Stimulated activated CD4-positive, alpha-beta T cell treated with anti-CD3 and anti-CD28 coated beads, Interleukin-12 subunit alpha, Interleukin-12 subunit beta, amount 100 ng/mL, for 48 hours (primary cell): ENCODE measurements at places on chromosomes 11 and 22.
A peak's percentile ranks its signal among the peaks of the same experiment; 100 is the strongest.

DNA sequence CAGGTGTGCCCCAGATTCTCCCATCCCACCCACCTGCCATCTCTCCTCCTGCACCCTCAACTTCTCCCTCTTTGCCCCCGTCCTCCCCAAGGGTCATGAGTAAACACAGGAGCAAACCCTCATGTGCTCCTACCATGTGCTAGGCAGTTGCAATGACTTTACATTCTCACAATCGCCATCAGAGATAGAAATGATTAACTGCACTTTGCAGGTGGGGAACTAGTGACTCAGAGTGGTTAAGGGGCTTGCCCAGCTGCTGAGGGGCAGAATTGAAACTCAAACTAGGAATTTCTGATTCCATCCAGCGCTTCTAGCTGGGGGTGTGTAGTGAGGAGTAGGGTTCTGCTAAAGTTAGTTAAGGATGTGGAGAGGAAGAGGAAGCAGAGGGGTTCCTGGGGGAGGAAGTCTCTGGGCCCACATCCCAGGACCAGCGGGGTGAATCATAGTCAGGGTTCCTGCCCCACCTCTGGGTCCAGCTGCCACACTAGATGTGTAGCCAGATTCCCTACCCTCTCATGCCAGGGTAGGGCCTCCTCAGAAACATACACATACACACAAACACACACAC, 16.0 kb upstream of the PRG2 start:
- DNase-seq: peak; percentile 29

DNA sequence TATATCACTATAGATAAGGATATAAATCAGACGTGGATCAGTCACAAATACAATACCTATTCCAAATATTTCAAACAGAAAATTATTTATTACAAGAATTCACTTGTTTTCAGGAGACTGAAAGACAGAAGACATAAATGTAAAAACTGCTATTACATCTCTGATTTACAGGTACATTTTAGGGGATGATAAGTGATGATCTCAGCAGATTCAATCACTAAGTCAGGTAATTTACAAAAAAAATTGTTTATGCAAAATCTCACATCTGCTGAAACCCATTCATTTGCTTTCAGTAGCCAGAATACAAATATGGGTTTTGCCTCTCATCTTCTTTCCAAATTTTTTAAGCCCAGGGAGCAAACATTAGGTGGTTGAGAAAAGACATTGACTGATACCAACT, 1648.4 kb upstream of the RAG2 start:
- DNase-seq: no peak

DNA sequence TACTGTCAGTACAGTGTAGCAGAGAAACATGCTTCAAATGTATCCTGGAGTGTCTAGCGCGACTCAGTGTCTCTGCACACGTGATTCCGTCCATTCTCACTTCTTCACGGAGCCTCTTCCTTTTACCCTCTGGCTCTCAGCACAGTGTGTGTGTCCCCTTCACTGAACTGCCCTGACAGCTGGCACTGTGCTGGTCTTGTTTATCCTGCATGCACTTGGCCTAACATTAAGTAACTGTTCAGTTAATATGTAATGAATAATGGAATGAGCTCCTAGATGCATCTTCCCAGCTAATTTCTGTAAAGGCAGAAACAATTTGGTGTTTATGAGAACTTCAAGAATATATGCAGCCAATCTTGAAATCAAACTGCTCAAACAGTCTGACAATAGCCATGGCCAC, 44.4 kb downstream of the KMT5B start:
- no peak for DNase-seq

DNA sequence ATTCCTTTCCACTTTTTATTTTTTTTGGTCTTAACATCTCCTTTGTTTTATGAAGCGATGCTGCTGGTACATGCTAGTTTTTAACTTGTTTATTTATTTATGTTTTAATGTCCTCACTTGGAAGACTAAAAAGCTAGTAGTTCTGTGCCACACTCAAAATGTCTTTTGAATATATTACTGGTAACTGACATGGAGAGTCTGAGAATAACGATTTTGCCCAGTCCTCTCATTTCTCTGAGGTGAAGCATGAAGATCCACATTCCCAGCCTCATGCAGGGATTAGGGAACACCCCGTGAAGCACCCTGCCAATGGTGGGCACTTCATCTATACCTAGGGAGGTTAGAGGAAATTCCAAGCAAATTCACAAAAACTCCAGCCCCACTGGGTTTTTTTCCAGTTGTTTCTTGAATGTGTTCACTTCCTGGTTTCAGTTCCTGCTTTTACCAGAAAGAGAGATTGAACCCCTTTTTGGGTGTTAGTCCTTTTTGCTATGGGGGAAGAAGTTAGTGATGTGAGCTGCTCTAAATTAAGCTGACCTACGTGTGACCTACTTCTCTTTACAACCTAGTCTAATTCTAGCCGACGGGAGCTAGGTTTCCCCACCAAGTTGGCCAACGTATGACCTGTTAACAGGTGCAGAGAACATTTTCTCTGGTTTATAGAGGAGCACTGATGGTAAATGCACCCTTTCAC, 106.1 kb downstream of the SLC1A2 start:
- no peak for DNase-seq

DNA sequence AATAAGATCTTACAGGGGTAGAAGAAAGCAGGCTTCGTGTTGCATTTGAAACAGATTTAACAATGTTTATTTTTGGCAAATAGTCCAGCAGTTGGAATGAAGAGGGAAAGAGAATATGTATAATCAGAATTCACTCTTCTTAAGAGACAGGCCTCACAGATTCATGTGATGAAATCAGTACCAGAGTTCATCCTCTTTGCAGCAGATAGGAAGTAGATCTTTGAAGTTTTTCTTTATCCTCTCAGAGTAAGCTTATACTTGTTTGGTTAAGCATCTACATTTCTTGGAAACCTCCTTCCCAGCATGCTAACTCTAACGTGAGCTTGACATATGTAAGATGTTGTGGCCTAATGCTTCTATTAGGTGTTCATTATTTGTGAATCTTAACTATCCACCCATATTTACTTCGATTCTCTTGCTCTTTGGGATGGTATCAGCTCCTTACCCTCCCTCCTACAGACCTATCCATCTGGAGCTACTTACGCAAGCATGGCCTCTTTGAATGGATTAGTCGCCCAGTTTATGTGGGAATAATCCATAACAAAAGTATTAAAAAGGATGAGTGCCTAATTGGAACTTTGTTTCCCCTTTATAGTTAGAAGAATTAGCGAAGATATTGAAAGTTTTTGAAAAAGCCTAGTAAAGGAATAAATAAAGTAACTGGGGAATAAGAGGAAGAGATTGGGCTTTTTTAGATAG, 80.1 kb downstream of the PRMT3 start:
- DNase-seq: no peak

- DNase-seq: peak; percentile 14
These were observed 536 bp downstream of the YWHAH start for GRCh38 chr22:31944700-31945442.

GRCh38 chr11:30454111-30454510, 131.2 kb downstream of the ARL14EP start:
- DNase-seq: no peak

DNA sequence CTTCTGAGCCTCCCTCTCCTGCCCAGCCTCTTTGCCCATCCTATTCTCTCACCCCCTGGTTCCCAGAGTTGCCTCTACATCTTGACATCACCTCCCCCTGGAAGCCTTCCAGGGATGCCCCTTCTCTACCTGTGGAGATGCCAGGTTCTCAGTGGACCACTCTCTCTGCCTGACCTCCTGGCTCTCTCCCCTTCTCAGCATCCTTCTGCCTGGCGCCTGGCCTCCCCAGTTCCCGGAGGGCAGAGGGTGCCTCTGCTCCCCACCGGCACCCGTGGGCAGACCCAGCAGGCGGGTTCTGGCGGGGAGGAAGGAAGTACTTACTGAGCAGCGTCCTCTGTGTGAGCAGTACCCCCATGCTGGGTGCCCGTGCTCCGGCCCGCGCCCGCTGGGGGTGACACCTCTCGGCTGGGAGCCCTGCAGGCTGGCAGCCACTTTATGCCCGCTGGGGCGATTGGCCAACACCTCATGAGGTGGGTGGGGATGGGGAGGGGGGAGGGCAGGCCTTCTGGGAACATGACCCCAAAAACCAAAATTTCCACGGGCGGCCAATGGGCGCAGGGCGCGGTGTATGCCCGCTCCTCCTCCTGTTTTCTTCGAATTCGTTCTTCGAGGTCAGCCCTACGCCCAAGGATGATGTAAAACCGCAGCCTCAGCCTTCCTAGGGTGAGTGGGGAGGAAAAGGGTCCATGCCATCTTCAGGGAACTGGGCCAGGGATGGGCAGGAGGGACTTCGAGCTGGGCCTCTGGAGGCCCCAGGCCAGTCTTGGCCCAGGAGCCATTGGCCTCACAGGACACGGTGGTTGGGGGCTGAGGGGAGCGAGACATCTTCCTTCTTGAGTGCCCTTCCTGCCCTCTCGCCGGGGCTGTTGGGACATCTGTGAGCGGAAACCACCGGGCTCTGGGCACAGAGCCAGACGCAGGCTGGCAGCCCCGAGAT, at the start of gene OSM:
OSM (minus strand) TSS at position 407 of the 937 bp plus-strand sequence; CDS start at position 355, 52 bp downstream.
- DNase-seq: peak; percentile 69
